Activated CD8-positive, alpha-beta T cell treated with anti-CD3 and anti-CD28 coated beads, Interleukin-2, amount 10 ng/mL, durations not matched to agents 7 days and 5 days (primary cell): ENCODE measurements at places on chromosomes 4 and X.

DNA sequence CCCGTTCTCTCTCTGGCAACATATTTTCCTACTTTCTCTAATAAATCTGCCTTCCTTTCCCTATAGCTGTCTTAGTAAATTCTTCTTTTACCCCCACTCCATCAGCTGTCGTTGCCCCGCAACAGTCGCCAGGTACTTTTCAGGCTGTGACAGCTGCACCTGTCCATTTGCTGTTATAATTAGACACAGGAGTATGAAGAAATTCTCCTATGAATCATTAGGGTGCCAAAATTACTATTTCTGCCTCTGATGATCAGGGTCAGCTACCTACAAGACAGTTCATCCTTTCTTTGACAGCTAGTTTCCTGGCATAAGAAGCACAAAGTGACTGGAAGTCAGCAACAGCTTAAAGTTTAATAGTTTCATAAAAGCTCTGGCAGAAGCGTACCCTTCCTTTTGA is 19.5 kb upstream of the GALNTL6 start:
- DNase-seq = no peak

DNA sequence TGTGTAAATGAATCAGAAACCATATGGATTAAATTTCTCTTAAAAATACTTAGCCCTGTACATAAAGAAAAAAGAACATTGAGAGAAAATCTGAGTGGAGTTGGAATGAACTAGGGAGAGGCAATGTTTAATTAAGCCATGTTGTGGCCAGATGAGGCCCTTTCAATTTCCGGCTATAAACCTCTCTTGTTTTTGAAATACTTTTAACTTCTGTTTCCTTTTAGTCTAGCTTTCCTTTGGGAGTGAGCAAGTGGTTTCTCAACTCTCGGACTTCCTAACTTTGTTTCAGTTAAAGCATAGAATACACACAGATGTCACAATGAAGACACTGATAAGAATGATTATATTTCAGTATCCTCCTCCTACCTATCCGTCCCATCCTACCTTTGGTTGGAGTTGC is 197.2 kb downstream of the ARHGAP24 start:
- DNase-seq = no peak

DNA sequence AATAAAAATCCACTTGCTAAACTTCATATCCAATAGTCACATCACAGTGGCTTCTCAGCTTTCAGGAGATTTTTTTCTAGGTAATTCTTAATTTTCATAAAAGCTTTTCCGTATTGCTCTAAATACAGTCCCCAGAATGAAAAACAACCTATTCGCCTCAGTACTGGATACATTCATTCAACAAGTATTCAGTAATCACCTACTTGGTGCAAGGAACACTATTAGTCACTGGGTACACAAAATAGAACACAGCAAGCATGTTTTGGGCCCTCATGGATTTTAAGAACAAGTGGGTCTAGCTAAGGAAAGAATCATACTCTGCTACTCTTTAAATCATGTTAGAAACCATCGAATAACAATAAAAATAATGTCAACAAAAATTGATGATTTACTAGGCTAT is 2.8 kb upstream of the BEX3 start:
- no peak for DNase-seq

GRCh38 chr4:147829401-147830101 is 97.7 kb downstream of the ARHGAP10 start:
- no peak for DNase-seq

DNA sequence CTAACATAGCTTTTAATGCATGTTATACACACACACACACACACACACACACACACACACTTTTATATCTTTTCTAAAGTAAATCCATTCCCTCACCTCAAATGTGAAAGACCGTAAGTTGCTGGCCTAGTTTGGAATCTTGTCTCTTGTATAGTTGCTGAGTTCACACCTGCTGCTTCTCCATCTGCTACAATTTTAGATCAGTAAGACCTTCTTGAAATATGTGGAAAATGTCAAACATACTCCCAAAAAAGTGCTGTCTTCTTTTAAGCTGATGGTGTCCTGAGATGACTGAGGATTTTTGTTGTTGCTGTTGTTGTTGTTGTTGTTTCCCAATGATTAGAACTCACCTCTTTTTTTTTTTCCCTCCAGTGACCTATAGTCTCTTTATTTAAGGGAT is 121.3 kb downstream of the SNCA start:
- no peak for DNase-seq

GRCh38 chr4:90495211-90495610 is 368.0 kb downstream of the CCSER1 start:
- DNase-seq = no peak

DNA sequence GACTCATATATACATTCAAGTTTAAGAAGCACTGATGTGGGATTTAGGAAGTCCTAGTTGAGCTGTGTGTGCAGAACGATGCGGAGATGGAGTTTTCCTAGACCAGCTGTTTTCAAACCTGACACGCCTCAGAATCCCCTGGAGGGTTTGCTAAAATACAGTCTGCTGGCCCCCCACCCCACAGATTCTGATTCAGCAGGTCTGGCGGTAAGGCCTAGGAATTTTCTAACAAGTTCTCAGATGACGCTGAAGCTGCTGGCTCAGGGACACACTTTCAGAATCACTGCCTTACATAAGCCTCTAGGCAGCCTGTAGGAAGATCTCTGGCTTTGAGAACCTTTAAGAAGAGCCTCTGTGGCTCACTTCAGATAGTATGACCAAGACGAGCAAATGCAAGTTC is 73.1 kb downstream of the PHEX start:
- no peak for DNase-seq

GRCh38 chr4:39446842-39447573 is 11.7 kb downstream of the RPL9 start:
- DNase-seq = peak; percentile 48

DNA sequence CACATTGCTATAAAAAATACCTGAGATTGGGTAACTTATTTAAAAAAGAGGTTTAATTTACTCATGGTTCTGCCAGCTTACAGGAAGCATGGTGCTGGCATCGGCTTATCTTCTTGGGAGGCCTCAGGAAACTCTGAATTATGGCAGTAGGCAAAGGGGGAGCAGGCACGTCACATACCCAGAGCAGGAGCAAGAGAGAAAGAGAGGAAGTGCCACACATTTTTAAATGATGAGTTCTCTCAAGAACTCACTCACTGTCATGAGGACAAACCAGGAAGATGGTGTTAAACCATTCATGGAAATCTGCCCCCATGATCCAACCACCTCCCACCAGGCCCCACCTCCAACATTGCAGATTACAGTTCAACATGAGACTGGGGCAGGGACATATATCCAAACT is 10.0 kb upstream of the AFF1 start:
- DNase-seq = no peak

GRCh38 chr4:126328914-126329313 is 1014.2 kb downstream of the FAT4 start:
- DNase-seq = no peak

- DNase-seq = no peak
Observed at GRCh38 chrX:40074080-40074958, 23.4 kb downstream of the BCOR start.

- DNase-seq = no peak
Observed at GRCh38 chr4:112282860-112283667, 2.6 kb downstream of the TIFA start.

GRCh38 chr4:72319601-72320021 is 249.4 kb downstream of the ADAMTS3 start:
- DNase-seq = no peak

DNA sequence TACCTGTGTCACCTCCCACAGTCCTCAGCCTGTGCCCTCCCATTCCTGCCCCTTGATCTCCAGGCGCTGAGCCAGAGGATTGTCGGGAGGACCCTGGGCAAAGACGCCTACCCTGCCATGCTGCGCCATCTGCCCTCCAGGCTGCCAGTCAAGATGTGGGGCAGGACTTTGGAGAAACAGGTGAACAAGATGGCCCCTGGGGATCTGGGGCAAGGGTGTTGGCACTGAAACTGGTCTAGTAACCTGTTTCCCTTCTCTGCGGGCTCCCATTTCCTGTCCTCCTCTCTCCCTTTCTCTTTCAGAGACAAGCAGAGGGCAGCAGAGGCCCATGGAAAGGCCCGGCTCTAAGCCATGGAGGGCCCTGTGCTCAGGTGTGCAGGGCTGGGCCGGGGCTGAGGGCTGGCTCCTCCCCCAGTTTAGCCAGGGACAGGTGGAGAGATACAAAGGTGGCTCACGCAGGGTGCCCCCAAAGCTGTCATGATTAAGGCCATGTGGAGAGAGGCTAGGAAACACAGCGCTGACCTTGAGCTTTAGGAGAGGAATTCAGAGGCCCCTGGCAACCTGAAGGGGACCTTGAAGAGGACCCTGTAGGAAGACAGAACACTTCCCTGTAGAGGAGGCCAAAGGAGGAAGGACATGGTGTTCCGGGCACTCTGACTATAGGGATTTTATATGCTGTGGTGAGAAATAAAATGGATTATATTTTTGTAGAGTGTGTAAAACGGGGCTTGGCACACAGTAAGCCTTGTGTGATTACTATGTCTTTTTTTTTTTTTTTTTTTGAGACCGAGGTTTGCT is at the start of gene GLOD5:
GLOD5 (plus strand) TSS at position 74 of the 798 bp plus-strand sequence; CDS start at position 118, 44 bp downstream.
- DNase-seq = peak; percentile 48

DNA sequence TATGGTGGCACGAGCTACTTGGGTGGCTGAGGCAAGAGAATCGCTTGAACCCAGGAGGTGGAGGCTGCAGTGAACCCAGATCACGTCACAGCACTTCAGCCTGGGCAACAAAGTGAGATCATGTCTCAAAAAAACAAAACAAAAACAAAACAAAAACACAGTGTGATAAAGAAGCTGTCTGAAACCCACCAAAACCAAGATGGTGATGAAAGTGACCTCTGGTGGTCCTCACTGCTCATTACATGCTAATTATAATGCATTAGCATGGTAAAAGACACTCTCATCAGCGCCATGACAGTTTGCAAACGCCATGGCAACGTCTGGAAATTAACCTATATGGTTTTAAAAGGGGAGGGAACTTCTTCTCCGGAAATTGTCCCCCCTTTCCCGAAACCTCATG is 29.4 kb upstream of the OPHN1 start:
- peak; percentile 41 for DNase-seq
